Sigmoid colon (tissue), 7 donors: ENCODE measurements at places on chromosomes 3 and 15.

- DNase-seq = no peak
Observed at GRCh38 chr3:176513604-176514003, 683.7 kb downstream of the TBL1XR1 start.

DNA sequence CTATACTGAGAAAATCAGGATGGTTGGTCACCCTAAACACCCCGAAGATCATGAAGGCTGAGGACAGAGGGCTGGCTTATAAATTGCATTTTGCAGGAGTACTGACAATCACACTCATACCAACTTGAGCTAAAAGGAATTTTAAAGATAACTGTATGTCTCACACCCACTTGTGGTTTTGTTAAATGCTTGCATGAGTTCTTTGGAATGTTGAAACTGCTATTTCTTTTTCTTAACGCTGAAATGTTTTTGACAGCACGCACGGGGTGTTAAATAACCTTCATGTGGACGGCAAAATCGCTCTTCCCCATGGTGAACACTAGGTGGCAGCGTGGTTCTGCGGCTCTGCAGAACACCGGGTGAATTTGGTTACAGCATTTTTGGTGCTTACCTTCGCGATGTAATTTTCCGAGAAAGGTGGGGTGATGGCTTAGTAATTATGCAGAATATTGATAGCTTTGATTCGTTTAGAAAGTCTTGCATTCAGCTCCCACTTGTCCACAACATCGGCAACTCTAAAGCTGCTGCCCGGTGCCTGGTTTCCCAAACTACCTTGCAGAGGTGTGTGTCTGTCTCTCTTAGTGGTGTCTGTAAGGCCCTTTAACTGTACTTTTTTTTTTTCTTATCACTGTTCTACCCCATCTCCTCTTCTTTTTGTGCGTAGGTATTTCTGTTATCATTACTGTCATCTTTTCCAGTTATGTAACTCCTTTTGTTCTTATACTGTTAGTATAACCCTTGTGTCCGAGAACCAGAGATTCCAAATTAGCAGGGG, 51.7 kb downstream of the ARNT2 start:
- peak; percentile 74 for DNase-seq

GRCh38 chr3:50571486-50571885, 2.2 kb downstream of the HEMK1 start:
- no peak for DNase-seq

- no peak for DNase-seq
Observed at GRCh38 chr3:169044331-169045113, 619.0 kb downstream of the MECOM start.

DNA sequence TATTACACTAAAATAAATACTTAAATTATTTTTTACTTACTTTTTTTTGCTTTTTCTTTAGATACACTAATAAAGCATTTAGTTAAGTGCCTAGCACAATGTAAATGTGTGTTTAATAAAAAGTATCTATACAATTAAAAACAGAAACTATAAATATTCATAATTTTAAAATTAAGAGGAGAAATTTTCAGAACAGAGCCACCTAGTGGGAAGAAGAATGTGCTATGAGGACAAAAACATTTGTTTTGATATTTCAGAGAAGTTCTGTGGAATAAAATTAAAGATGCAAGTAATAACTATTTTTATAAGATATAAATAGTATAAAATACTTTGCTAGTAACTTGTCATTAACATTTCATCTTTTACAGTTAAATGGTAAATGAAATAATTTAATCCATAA, 33.6 kb upstream of the PLSCR5 start:
- no peak for DNase-seq
